Activated CD8-positive, alpha-beta memory T cell treated with anti-CD3 and anti-CD28 coated beads, Interleukin-2, amount 10 ng/mL, durations not matched to agents 7 days and 5 days (primary cell): ENCODE measurements at places on chromosomes 16 and 17. TPM values are rescaled to one million over a fixed set of nuclear protein-coding genes. Genes with fewer than 3 reads are reported as not detected.
A peak's percentile ranks its signal among the peaks of the same experiment; 100 is the strongest.

- H3K4me1 ChIP-seq = peaks cover 27% of the 10 kb centered on the region
- H3K27me3 ChIP-seq = peaks cover 78% of the 10 kb centered on the region
These were observed 4.0 kb upstream of the DLX4 start for GRCh38 chr17:49964769-49965523.

- no peak for DNase-seq
- H3K27ac ChIP-seq = no peak overlapping the region
- H3K27me3 ChIP-seq = peaks cover 21% of the 10 kb centered on the region
- H3K36me3 ChIP-seq = no peaks in the 10 kb centered on the region
- no peak overlapping the region for H3K4me3 ChIP-seq
- no peaks in the 10 kb centered on the region for H3K4me1 ChIP-seq
These were observed 47.9 kb upstream of the TAOK1 start for GRCh38 chr17:29342158-29342765.

- DNase-seq = peak; percentile 87
- H3K36me3 ChIP-seq = peaks cover 12% of the 10 kb centered on the region
- H3K27me3 ChIP-seq = no peaks in the 10 kb centered on the region
- H3K4me3 ChIP-seq = no peak overlapping the region
- no peaks in the 10 kb centered on the region for H3K4me1 ChIP-seq
- H3K27ac ChIP-seq = no peak overlapping the region
These were observed 14.4 kb downstream of the CDIPT start for GRCh38 chr16:29848420-29849297.

GRCh38 chr16:1159325-1159972 is 6.5 kb downstream of the CACNA1H start:
- no peak overlapping the region for H3K4me3 ChIP-seq
- H3K27me3 ChIP-seq = peaks cover 8% of the 10 kb centered on the region
- no peak for DNase-seq
- no peaks in the 10 kb centered on the region for H3K4me1 ChIP-seq

DNA sequence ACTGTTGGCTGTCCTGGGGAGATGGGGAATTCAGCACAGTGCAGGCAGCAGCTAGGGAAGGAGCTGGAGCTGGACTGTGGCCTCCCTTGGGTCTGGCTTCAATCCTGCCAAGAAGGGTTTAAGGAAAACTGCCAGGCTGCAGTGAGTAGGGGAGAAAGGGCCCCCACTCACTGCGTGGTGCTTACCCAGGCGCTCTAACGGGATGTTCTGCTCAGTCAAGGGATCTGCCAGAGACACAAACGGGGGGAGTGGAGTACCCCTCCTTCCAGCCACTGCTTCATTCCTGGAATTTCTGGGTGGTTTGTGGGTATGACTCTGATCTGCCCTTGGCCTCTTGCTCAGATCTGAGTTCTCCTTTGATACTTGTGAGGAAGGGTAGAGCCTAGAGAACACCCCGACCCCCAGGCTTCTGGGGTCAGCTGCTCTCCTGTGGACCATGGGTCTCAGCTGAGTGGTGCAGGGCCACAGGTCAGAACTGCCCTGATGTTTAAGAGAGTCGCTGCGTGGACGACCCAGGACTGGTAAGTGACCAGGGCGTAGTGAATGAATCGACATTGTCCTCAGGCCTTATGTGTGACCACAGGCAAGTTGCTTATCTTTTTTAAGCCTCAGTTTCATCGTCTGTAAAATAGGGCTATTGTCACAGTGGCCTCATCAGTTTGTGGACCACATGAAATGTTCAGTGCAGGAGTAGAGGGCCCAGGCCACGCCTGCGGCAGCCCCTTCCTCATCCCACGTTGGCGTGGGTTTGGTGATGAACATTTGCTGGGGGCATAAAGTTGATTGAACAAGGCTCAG is 9.6 kb downstream of the CRISPLD2 start:
- H3K36me3 ChIP-seq = no peaks in the 10 kb centered on the region
- no peak for DNase-seq
- H3K4me1 ChIP-seq = no peaks in the 10 kb centered on the region
- peaks cover 19% of the 10 kb centered on the region for H3K27me3 ChIP-seq
- H3K27ac ChIP-seq = no peak overlapping the region
- no peak overlapping the region for H3K4me3 ChIP-seq

Gene KCTD19
- total RNA-seq = 1.1 TPM

Gene BTBD17
- total RNA-seq = not detected
